ENCODE measurements at places on chromosomes 16 and 17.
A peak's percentile ranks its signal among the peaks of the same experiment; 100 is the strongest.

DNA sequence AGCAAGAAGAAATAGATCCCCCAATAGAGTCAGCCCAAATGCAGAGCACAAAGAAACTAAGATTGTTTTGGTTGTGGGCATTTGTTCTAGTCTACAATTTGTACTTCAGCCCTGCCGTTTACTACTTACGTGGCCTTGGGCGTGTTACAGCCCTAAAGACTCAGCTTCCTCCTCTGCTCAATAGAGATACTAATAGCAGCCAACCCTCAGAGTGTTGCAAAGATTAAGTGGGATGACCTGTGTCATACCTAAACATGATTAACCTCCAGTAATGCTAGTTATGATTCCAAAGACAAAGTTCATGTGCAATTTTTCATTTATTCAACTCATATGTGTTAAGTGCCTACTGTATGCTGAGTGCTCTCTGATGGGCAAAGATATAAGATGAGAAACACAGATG lies 43.1 kb downstream of the MAF start:
- no peak for DNase-seq

DNA sequence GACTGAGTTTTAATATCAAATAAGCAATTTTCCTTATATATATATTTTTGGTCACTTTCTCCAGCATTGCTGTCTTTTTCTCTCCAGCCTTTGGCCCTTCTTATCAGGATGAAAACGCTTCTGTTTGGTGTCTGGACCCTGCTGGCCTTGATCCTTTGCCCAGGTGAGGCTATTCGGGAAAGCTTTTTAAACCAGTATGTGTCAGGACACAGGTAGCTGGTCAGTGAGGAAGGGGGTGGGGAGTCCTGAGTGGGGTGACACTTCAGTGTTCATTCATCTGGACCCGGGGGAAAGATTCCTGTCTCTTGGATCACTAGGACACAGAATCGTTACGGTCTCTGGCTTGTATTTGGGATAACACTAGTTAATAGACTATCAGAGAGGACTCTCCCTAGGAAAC lies 12.2 kb upstream of the SMARCD2 start:
- DNase-seq: no peak

- DNase-seq: no peak
Observed at GRCh38 chr17:68089881-68090280, 54.3 kb downstream of the KPNA2 start.

DNA sequence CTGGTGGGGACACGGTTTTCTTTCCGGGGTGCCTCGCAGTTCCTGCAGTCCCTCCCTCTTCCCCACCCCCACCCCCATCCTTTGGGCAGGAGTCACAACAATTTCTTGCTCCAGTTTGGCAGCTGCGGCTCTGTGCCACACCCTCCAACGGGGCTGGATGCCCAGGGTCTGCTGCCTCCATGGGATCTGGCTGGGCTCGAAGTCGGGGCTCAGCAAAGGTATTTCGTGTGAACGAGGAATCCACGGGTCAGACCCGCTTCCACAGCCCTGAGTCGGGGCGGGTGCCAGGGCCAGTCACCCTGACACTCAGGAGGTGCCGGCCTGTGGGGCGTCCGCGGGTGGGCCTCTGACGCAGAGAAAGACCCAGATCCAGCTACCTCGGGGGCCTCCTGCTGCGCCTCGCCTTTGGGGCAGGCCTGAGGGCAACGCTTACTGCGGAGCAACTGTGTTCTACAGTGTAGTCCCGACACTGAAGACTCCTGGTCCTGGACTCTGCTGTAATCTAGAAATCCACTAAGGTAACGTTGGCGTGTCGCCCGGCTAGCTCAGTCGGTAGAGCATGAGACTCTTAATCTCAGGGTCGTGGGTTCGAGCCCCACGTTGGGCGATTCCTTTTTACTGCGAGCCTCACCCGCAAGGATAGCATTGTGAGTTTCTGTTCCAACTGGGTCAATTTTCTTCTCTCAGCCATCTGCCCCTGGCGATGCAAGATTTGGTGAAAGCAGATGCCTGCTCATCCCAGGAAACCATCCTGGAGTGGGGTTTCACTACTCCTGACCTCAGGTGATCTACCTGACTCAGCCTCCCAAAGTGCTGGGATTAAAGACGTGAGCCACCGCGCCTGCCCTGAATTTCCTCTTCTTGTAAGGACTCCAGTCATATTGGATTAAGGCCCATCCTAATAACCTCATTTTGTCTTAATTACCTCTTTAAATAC lies 12.6 kb upstream of the OR1F1 start:
- DNase-seq: peak; percentile 11
